ENCODE measurements at places on chromosomes 1 and 21.

DNA sequence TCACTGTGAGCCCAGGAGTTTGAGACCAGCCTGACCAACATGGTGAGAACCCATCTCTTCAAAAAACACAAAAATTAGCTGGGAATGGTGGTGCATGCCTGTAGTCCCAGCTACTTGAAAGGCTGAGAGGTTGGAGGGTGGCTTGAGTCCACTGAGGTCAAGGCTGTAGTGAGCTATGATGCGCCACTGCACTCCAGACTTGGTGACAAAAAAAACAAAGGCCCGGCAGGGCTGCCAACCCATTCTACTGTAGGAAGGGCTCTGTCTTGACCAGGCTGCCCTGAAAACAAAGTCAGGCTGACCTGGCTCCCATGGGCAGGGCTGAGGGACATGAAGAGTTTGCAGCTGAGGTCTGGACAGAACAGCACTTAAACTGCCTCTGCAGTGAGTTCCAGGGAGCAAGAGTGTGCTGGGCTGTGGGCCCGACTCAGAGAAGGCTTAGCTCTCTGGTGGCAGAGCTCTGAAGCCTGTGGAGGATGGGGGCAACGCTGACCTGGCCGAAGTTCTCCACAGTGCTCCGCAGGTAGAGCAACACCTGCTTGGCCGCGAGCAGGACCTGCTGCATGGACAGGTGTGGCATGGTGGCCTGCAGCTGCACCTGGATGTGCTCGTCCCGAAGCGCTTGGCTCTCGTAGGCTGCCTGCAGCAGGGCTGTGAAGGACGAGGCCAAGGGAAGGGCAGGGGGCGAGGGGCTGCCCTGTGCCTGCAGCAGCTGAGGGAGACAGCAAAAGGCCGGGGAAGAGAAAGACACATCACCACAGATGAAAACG lies 42.4 kb downstream of the URB1 start:
- no peak for DNase-seq

- no peak for DNase-seq
These were observed 88.0 kb downstream of the HIVEP3 start for GRCh38 chr1:41830726-41831125.

DNA sequence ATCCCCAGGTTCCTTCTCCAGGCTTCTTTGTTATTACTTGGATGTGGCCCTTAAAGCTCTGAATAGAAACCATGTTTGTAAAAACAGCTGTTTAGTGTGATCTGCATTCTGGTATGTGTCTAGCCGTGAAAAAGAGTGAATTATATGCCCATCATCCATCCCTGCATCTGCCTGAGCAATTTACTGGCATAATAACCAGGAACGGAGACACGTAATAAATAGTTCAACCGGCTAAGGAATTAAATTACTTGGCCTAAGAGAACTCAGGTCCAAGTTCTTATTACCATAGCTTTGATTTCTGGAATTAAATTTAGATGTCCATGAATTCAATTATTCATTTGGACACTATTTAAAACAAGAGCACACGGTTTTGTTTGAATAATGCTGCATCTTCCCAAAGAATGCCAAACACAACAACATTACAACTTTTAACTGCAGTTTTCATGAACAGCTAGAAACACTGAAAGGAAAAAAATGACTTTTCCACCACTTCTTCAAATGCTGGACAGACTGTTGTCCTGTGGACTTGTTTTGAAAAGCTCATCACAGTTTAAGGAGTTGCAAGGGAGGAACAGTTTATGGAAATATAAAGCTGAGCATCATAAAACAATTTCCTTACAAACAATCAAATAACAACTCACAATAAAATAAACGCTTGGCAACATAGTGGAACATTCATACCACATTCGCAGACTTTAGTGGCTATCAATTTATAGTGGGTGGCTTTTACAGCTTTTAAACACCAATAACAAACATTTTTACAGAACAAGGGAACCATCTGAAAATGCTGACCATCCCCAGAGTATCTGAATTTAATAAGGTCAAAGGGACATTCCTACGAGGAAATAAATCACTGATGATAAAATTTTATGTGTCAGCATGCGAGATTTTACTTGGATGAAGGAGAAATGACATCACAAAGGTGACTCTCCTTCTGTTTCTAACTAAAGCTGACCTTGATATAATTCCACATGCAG lies 144.7 kb downstream of the APP start:
- DNase-seq: no peak

GRCh38 chr1:230503726-230504125 lies 77.6 kb upstream of the PGBD5 start:
- DNase-seq: no peak

GRCh38 chr1:112877750-112878149 lies 78.2 kb downstream of the SLC16A1 start:
- no peak for DNase-seq

DNA sequence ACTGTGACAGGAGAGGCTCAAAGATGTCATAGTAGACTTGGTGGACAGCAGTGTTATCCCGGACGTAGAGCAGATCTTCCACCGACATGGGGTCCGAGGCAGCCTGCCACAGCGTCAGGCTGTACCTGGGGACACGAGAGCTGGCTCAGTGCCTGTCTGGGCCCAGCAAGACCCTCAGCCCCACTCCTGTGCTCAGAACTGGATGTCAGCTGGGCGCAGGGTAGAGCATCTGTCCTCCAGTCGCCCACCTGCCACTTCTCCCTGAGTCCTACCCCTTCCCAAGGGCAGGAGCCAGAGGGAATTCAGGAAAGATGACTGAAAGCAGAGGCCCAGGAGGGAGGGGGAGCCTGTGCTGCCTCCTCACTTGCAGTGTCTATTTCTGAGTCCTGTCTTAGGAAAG lies 11.7 kb downstream of the FAM151A start:
- no peak for DNase-seq

- peak; percentile 48 for DNase-seq
These were observed 32.5 kb downstream of the LRRC3 start for GRCh38 chr21:44487831-44488230.

GRCh38 chr21:38310646-38311485 lies 54.1 kb downstream of the KCNJ15 start:
- no peak for DNase-seq

GRCh38 chr21:15095326-15095725 lies 30.5 kb upstream of the NRIP1 start:
- no peak for DNase-seq

DNA sequence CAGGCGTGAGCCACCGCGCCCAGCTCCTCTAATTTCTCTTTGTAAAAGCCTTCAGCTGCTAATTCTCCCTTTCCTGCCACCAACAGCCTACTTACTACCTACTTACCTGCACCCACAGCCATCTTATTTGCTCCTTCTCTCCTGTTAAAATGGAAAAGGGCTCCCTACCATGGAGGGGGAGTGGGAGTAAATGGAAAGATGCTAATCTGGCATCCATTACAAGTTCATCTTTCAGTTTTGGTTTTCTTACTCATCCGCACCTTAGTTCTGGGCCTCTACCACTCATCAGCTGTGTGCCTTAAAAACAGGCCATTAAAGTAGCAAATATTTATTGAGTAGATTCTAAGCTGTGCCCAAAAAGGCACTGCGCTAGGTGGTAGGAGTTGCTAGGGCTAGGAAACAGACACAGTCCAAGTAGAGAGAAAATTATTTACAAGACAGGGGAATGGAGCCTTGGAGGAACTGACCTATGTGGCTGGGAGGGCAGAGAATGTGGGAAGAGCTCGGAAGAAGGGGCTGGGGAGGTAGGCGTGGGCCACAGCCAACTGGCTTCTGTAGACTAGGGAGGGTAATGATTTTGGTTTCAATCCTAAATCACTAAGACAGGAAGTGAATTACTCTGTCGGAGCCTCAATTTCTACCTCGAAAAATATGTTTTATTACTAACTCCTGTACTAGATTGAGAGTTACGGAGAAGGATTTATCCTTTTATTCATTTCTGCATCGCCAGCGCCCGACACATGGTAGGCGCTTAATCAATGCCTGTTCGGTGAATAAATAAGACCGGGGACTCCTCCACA lies 685 bp upstream of the DDI2 start:
- DNase-seq: no peak

- no peak for DNase-seq
These were observed 9.6 kb downstream of the PM20D1 start for GRCh38 chr1:205840146-205840923.

DNA sequence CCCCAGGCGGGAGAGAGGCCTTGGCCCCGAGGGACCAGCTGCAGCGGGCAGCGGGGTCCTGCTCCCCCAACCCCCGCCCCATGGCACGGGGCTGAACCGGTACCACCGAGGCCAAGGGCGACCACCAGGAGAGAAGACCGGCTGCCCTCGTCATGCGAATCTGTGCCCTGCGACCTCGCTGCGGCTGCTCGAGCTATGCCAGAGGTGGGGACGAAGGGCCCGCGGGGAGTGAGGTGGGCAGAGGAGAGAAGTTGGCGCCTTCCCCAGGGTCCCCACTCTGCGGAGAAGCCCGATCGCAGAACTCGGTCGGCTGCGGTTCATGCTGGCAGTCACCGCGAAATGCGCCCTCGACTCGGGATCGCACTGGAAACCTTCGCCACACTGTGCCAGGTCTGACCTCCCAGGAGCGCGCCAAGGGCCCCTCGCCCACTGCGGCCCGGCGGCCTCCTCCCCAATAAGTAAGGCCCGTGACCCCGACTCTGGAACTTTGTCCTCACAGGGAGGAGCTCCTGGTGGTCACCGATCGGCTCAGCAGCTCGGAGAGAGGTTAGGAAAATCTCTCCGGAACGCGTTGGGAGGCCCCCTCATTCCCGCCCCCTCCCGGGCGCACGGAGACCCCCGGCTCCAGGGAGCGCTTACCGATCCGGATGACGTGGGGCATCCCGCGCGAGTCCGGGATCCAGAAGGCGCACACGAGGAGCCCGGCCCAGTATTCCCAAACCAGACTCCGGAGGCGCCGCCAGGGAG lies 787 bp downstream of the GRIK3 start:
- peak; percentile 25 for DNase-seq

GRCh38 chr1:116981521-116982037 lies 20.0 kb upstream of the CD101 start:
- DNase-seq: no peak

GRCh38 chr1:82318265-82318664 lies 517.5 kb downstream of the ADGRL2 start:
- no peak for DNase-seq

DNA sequence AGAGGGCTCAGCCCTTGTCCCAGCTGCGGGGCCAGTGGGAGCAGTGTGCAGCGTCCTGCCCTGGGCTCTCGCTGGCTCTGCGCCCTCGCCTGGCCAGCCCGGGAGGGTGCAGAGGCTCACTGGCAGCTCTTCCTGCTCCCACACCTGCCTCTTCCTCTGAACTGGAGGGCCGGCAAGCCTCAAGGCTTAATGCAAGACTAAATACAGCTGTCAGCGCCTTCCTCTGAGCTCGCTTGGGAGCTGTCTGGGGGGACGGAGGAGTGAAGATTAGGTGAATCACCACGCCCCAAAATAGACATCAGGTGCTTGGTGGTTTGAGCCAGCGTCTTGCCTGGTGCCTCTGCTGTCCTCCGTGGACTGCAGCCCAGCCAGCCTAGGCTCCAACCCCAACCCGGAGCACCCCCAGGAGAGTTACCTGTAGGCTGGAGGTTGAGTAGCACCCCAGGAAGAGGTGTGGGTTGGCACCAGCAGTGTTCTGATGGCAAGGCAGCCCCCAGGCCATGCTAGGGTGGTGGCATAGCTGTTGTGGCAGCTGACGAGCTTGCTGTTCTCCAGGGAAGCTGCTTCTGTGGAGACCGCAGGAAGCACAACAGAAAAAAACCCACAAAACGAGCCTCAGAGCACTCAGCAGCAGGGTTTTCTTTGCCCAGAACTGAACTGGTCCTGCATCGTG lies 36.9 kb downstream of the UMODL1 start:
- peak; percentile 60 for DNase-seq

DNA sequence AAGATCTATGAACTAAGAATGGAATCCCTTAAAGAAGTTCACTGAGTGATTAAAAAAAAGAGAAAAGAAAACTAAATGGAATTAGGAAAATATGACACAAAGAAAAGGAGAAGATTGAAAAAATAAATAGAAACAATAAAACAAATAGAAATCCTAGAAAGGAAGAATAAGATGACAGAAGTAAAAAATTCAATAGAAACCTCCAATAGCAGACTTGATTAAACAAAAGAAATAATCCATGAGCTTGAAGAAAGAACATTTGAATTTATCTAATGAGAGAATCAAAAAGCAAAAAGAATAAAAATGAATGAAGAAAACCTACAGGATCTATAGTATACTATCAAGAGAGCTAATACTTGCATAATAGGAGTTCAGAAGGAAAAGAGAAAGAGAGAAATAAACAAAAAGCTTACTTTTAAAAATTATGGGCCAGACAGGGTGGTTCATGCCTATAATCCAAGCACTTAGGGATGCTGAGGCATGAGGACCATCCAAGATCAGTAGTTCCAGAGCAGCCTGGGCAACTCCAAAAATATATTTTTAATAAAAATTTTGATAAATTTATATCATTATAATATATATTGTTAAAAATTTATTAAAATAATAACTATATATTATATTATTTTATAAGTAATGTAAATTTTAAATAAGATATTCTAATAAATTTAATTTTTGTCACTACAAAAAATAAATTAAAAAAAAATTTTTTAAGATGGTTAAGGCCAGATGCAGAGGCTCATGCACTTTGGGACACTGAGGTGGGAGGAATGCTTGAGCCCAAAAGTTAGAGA lies 9.4 kb upstream of the VN1R5 start:
- DNase-seq: no peak

- peak; percentile 16 for DNase-seq
These were observed 56.9 kb downstream of the SLC45A1 start for GRCh38 chr1:8374812-8375211.

GRCh38 chr1:43754892-43755291 lies 47.6 kb downstream of the ST3GAL3 start:
- DNase-seq: no peak

DNA sequence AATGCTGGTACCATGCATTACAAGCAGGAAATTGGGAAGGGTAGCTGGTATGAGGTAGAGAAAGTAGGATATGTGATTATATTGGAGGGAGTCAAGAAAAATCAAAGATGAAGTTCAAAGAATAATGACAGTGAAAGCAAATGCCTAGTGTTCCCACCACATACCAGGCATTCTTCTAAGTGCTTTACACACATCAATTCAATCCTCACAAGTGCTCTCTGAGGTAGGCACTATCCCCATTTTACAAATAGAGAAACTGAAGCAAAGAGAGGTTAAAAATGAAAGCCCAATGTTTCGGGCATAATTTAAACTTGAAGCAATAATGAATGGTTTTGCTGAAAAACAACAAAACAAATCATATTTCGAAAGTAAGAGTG lies 40.1 kb upstream of the MCOLN3 start:
- no peak for DNase-seq

GRCh38 chr1:61056196-61056572 lies 26.2 kb upstream of the NFIA start:
- DNase-seq: no peak

GRCh38 chr1:176897350-176898236 lies 266.9 kb downstream of the ASTN1 start:
- DNase-seq: peak; percentile 90

DNA sequence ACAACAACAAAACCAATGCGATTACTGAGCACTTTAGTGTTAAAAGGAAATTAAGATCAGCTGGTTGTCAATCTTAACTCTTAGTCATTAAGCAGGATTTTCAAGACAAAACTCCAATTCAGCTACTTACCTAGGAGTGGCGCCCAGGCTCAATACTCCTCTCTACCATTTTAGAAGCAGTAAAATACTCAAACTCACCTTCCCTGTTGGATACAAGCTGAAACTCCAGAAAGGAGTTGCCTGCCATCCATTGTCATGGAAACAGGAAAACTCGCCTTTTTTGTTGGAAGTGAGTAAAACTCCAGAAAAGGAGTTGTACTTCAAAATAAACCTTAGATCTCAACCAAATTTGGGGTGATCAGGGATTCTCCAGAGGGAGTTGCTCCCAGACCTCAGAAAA lies 127.0 kb upstream of the F3 start:
- DNase-seq: no peak
